Adipocyte (in vitro differentiated cells): ENCODE measurements at places on chromosomes 2 and 18.
A peak's percentile ranks its signal among the peaks of the same experiment; 100 is the strongest.

GRCh38 chr2:172253190-172254052 is 150.7 kb upstream of the DLX2 start:
- peak; percentile 96 for DNase-seq

GRCh38 chr18:39841482-39842365 is 2113.3 kb upstream of the PIK3C3 start:
- peak; percentile 69 for DNase-seq

- DNase-seq, result peak; percentile 14
These were observed 92.0 kb downstream of the CSRNP3 start for GRCh38 chr2:165561516-165561915.

DNA sequence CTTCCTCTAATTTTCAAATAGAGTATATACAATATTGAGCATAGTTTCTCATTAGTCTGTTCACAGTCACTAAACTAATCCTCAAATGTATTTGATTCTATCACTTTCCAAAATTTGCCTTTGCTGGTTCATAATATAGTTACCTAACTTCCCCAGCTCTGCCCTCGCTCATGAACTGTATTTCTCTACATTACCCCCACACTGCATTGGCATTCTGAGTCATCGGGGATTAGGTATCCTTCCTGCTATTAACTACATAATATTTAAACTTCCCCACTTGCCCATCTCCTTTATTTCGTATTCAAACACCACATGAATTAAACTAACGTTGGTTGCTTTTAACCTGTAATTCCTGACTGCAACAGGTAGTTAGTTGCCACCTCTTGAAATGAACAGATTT is 14.8 kb upstream of the CLASP1 start:
- no peak for DNase-seq

DNA sequence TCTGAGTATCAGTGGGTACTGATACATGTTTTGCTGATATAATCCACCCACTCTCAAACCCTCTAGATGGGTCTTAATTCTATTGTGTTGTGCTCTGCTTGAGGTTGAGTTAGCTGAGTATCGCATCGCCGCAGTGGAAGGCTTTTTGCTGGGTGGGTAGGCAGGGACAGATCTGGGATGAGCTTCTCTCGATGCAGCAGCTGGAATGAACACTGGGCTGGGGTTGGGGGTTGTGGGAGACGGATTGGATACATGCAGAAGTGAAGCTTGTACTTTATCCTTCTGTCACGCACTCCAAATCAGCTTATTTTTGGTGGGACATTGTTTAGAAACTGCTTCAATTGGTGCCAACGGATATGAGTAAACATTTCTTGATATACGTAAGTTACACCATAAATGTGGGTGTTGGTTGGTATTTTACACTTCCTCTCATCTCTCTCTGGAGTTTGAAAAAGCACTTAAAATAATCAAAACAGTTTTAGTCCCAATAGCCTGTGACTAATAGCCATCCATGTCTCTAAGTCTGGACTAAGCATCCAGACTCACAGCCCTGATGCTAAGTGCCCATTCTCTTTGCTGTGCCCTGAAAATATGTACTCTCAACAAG is 107.1 kb downstream of the POLE4 start:
- DNase-seq, result peak; percentile 6

- no peak for DNase-seq
These were observed 37.0 kb upstream of the SLC30A6 start for GRCh38 chr2:32128636-32129035.

DNA sequence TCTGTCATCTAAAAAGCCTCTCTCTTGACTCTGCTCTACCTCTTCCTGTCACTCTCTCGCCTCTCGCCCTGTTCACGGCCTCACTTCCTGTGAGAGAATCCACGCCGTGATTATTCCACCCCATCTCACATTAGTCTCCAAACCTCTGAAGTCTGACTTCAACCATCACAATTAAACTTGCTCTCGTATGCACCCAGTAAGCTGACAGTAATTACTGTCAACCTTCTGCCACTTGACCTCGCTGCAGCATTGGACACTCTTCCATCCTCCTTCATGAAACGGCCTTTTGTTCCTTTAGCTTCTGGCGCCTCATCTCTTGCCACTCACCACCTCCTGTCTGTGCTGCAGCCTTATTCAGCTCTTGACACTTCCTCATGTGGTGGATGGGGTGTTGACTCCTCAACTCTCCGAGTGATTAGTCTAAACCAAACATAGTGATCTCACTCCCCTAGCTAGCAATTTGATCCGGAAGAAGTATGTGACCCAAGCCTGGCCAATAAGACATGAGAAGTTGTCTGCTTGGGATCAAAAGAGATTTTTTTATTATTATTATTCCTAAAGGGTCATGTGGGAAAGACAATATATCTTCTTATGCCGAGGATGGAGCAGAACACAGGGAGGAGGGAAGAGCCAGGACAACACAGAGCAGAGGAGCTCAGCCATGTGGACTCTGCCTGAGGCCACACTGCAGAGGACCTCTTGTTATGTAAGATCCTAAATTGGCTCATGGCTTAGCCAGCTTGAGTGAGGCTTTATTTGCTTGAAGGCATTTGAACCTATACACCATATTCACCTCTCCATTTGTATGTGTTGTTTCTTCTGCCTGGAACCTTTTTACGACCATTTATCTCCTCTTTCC is 38.4 kb upstream of the MYO1B start:
- no peak for DNase-seq

DNA sequence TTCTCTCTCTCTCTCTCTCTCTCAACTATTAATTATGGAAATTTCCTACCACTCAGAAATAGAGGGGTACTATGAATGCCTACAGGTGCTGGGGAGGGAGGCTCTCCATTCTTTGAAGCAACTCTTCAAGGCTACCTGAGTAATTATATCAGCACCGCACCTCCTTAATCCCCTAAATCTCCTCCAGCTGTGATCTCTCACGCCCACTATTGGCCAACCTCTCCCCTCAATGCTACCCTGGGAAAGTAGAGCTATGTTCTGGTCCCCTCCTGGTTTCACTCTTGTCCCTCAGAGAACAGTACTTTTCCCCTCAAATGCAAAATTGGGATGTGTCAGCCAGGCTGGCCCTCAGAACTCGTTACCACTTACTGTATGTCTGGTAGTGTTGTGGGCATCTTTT is 1.6 kb downstream of the MOCOS start:
- DNase-seq, result no peak

DNA sequence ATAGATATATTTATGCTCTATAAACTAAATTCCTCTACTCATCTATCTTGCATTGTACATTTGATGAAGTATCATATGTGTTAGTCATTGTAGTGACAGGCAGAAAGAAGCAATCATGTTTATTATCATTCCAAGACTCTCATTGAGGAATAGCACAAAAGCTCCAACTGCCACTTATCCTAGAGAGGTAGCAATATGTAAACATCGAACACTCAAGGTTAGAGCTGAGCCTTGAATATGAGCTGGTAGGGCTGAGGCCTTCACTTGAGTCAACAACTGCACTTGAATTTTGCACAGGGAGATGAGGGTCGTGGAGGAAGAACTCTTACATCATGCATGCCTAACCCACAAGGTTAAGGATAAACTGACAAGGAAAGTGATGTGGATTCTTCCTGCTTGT is 900.9 kb downstream of the CPS1 start:
- no peak for DNase-seq

- DNase-seq, result no peak
These were observed 13.6 kb upstream of the CXCR4 start for GRCh38 chr2:136131484-136131960.

- no peak for DNase-seq
These were observed 19.9 kb downstream of the FHL2 start for GRCh38 chr2:105378921-105379383.

GRCh38 chr18:50422286-50422898 is 47.5 kb downstream of the SKA1 start:
- DNase-seq, result no peak

DNA sequence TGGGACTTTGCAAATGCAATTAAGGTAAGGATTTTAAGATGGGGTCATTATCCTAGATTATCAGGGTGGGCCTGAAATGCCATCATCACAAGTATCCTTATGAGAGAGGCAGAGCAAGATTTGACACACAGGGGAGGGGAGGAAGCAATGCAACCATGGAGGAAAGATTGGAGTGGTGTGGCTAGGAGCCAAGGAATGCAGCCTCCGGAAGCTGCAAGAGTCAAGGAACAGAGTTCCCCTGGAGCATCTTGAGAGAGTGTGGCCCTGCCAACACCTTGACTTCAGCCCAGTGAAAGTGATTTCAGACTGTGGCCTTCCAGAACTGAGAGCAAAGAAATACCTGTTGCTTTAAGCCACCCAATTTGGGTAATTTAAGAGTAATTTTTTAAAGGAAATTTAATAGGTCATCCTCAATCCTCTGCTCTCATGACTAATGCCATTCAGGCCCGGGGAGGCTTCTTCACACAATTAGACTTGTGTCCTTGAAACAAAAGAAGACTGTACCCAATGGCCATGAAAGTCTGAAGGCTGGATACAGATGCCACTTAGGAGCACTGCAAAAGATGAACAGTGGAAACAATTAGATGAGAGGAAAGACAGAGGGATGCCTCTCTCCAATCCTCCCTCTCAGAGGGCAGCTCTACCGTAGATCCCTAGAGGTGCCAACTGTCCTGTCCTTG is 250.3 kb upstream of the ID2 start:
- no peak for DNase-seq
